Fibroblast of mammary gland (primary cell): ENCODE measurements at places on chromosomes 3 and 15.

DNA sequence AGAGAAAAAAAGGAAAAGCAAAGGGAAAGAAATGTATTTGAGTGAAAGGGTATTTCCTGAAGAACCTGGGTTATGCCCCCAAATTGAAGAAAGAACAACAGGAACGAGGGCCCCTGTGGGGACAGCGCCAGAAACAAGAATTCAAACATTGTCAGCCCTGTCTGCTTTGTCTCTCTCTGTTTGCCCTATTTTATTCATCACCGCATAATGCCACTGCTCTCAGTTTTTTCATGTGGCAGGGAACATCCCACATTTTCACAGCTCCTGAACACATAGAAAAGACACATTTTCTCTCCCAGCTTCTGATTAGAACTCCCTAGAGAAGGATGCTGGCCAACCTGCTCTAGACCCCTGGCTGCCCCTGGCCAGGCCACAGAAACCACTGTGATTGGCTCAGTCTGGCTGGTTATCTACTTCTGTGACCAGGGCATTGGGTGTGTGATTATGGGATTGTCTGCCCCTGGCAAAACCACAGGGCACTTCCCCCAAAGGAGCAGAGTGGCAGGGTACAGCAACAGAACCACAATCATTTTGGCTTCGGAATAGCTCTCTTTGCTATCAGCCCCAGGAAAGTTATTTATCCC, 31.3 kb upstream of the CCDC54 start:
- no peak for DNase-seq

- DNase-seq, result no peak
Measured at GRCh38 chr3:88773766-88774165, 333.7 kb upstream of the EPHA3 start.

GRCh38 chr15:37131621-37132020, 31.3 kb upstream of the MEIS2 start:
- no peak for DNase-seq

DNA sequence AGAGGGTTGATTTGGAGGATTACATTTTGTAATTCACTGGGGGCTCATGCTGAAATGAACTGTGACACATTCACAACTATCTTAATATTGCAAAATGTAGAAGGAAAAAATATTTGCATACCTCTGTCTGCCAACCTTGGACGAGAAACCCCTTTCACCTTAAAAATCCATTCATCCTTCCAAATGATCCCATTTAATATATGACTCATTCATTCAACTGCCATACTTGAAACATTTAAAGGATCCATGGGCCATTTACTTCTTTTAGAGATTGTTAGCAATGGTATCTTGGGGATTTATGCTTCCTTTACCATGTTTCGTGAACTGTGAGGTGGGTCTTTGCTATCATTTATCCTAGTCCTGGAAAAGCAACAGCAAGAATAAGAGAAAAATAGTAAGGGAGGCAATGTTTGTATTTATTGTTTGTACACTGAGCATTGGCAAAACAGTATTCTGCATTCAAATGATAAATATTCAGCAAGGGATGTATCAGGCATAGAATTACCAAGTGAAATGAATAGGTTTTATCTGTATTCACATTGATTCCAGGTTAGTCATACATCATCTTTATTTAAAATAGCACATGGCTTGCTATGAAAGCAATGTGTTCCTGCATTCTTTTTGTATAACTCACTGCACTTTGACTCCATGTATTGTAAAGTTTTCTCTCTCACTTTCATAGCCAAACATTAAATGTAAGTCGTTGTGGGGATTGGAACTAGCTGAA, 378.1 kb downstream of the NSUN3 start:
- DNase-seq, result peak; percentile 64

GRCh38 chr15:70101459-70102113, 3.9 kb upstream of the TLE3 start:
- peak; percentile 96 for DNase-seq

DNA sequence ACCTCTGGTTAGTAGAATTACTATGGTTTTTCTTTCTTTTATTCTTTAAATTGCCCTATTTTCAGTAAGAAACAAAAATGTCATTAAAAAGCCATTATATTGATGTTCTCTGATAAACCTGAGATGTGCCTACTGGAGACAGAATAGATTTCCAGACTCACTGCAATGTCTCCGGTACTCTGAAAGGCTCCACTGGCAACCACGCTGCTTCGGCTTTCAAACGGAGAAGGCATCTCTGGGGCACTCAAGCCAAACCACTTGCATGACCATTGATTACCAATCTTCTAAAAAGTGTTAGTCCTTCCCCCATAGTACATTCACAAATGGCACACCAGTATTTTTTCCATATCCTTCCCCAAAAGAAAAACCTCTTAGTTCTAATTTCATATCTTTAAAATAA, 82.6 kb downstream of the CBLB start:
- DNase-seq, result no peak
